ENCODE measurements at places on chromosomes 16 and 17.

GRCh38 chr17:79792984-79793923 is 3.6 kb downstream of the CBX8 start:
- no peak for DNase-seq

- DNase-seq: no peak
Measured at GRCh38 chr17:81128774-81129173, 36.5 kb upstream of the PVALEF start.

GRCh38 chr16:75244225-75244809 is 7.1 kb downstream of the BCAR1 start:
- no peak for DNase-seq

GRCh38 chr17:58648236-58648635 is 43.6 kb downstream of the TEX14 start:
- no peak for DNase-seq

DNA sequence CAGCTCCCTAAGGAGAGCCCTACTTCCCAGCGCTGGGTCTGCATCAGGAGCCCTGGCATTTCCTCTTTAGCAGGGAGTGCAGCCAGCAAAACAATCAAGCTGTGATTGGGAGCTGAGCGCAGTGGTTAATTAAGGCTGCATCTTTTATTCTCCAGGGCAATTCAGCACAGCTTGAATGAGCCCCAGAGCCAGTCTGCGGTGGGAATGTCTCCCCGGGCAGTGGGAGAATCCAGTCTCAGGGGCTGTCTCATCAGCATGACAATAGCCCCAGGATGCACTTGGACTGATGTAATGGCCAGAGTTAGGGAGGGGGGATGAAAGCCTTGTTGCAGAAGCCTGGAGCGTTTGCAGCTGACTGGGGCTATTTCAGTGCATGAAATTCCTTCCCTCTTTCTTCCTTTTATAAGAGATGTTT is 292.6 kb upstream of the SOX9 start:
- peak; percentile 65 for DNase-seq

DNA sequence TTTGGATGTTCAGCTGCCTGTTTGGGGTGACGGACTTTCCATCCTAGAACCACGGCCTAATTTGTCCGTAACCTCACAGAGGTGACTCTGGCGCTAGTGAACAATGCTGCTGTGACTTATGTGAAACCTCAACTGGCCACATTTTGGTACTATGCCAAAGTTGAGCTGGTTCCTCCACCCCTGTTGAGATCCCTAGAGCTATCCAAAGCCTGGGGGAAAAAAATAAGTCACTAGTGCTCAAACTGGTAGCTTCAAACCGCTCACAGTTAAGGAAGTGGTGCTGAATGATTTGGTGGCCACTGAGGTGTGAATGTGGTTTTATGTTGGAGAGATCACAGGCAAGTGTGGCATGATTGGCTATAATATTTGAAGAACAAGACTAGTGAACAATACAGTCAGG is 11.3 kb upstream of the TUBG2 start:
- DNase-seq: no peak

- DNase-seq: no peak
Measured at GRCh38 chr16:64122177-64122576, 999.7 kb downstream of the CDH11 start.

DNA sequence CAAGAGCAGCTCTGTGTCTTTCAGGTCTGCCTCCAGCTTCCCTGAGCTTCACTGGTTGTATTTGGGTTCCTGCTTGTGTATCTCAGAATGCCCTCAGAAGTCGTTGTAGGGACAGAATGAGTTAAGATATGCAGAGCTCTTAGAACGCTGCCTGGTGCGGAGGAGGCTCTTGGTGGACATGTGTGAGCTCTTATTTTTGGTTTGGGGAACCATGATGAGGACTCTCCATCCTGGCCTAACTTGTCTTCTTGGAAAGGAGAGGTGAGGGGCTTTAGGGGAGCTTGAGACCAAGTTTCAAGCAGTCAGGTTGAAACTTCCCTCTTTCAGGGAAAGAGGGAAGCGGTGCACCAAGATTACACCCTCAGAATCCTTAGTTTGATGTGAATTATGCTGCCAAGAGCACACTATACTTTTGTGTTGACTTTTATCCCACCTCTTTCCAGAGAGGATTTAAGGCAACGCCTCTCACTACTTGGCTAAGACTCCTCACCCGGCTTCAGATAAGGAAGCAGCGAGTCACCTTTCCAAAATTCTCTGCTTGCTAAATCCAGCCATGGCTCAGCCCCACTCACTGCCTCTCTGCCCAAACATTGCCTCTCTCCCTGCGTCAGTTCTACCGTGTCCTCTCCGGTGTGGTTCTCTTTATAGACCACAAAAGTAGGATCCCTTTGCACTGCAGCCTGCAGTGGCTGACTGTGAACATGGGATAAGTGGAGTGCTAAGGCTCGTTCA is 12.7 kb downstream of the CDK5RAP3 start:
- DNase-seq: no peak

- DNase-seq: no peak
Measured at GRCh38 chr17:54983260-54983659, 14.7 kb downstream of the STXBP4 start.

GRCh38 chr17:49814781-49815529 is 26.5 kb downstream of the KAT7 start:
- no peak for DNase-seq

- DNase-seq: peak; percentile 90
Measured at GRCh38 chr17:8119581-8120519, 1.5 kb upstream of the ALOXE3 start.

- no peak for DNase-seq
Measured at GRCh38 chr17:50493744-50494143, 14.5 kb upstream of the MYCBPAP start.

GRCh38 chr16:86576591-86577313 is 1.6 kb upstream of the FOXL1 start:
- DNase-seq: no peak

- peak; percentile 52 for DNase-seq
Measured at GRCh38 chr17:5526821-5527598, 40.6 kb downstream of the MIS12 start.

DNA sequence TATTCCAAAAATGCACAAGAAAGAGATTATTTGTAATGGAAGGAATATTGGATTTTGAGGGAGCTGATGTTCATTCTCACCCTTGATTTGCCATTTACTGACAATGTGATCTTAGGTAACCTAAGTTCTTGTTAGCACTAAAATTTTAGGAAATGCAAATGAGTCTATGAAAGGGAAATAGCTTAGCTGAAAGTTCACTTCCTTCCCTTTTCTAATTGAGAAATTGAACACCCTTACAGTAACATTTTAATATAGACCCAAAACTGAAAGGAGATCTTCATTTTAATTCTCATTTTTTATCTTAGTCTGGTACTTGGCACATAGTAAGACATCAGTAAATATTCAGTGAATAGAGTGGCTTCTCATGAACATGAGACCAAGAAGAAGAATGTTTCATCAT is 10.9 kb upstream of the WSB1 start:
- DNase-seq: no peak

GRCh38 chr16:28317040-28317880 is 24.9 kb downstream of the SBK1 start:
- DNase-seq: no peak

GRCh38 chr17:41163828-41164227 is 3.3 kb upstream of the KRTAP4-4 start:
- DNase-seq: no peak

GRCh38 chr17:18960803-18961511 is 9.0 kb downstream of the SLC5A10 start:
- no peak for DNase-seq

GRCh38 chr17:59496178-59496577 is 69.2 kb upstream of the DHX40 start:
- no peak for DNase-seq

GRCh38 chr17:45290269-45290765 is 26.5 kb downstream of the MAP3K14 start:
- no peak for DNase-seq

GRCh38 chr16:67413978-67414911 is 2.0 kb downstream of the ZDHHC1 start:
- no peak for DNase-seq

DNA sequence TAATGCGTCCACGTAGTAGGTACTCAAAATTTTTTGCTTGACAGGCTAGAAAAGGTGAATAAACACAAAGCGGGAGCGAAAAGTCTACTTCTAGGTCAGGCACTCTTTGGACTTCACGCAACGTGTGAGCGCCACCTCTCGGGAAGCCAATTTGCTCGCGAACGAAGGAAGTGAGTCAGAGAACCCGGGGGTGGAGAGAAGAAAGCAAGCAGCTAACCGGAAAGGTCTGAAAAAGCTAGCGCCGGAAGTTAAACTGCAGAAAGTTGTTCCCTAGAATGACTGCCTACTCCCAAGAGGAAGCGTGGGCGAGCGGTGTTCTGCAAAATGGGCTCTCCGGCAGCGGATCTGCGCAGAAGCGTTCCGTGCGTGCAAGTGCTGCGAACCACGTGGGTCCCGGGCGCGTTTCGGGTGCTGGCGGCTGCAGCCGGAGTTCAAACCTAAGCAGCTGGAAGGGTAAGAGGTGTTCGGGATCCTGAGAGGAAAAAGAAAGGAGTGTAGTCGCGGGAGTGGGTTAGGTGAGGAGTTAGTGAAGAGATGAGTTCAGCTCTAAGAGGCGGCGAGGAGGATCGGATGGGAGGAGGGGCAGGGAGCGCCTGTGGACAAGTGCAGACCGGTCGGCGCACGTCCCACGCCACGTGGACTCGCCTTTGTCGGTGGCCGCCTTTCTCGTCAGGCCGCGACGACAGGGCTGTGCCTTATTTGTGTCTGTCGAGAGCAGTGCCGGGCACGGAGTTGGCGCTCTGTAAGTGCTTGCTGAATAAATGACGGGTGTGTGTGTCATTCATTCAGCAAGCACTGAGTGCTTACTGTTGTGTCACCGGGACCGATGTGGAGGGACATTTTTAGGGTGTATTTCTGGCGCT is at the start of gene NME1:
Gene NME1 (plus strand): TSS at position 350 of the 863 bp plus-strand sequence. CDS start 2,096 bp downstream, outside the sequence.
- peak; percentile 95 for DNase-seq

DNA sequence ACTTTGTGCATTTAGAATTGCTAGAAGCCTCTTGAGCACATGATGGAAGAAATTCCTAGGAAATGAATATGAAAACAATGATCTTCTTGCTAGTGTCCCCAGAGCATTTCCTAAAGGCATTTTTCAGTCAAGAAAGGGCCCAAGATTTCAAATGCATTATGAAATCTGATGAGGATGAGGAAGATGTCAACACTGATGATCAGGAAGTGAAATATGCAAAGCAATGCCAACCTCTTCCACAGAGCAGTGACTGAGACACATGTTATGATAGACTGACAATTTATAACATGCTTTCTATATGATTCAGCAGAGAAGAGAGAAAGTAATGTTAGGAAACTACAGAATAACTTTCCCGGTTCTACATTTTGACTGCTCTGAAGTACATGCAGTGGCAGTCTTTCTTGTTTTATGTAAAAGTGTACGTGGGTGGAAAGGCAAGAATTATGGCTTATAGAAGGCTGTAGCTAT is 859.1 kb upstream of the GOT2 start:
- no peak for DNase-seq

- no peak for DNase-seq
Measured at GRCh38 chr17:59002848-59003247, 103.8 kb downstream of the TRIM37 start.

DNA sequence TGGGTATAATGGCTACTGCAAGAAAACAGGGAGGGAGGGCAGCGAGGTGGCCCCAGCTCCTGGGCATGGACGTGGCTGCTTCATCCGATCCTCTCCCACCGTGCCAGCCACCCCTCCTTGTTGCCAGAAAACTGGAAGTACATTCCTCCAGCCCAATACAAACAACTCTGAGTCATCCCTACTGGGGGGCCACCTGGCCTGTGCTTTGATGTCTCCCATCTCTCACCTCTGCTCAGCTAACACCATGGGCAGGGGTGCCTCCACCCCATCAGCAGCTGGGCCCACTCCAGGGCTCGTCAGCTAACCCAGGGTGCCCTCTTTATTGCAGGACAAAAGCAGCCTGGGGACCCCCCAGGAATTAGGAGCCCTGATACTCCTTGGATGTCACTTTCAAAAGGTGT is 2.0 kb downstream of the RHBDF2 start:
- DNase-seq: no peak

DNA sequence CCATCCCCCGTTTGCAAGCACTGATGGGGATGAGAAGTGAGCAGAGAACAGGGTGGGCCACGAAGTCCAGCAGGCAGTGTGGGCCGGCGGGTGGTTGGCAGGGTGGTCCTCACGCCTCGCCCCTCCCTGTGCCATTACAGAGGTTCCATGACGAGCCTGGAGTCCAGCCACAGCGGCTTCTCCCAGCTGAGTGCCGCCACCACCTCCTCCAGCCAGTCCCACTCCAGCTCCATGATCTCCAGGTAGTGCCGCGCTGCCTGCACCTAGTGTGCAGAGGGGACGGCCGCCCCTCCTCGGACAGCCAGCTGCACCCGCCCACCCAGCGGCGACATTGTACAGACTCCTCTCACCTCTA is 73.0 kb downstream of the SEC14L1 start:
- no peak for DNase-seq

DNA sequence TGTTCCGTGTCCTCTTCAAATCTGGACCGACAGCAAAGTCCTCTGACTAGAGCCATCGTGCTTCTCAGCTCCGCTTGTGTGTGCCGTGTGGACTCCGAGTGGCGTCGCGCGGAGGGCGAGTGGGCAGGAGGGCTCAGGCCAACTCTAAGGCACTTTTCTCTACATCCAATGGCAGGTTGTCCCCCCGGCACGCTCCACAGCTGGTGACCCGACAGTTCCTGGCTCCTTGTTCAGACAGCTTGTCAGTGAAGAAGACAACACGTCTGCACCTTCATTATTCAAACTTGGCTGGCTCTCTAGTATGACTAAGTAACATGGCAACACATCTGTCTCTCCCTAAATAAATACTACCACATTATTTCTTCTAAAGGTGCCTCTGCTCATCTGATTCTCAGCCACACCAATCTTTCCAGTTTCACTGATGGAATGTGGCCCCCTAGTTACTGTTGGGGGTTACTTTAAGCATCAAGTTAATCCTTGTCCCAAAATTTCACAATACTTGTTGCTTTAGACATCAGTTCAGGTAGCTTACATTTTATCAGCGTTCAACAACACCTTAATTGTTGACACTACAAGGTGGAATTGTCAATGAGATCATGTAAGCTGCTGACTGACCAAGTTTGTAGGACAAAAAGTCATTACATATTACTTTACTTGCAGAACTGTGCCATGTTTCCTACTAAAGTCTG is 15.4 kb downstream of the COG1 start:
- DNase-seq: no peak

DNA sequence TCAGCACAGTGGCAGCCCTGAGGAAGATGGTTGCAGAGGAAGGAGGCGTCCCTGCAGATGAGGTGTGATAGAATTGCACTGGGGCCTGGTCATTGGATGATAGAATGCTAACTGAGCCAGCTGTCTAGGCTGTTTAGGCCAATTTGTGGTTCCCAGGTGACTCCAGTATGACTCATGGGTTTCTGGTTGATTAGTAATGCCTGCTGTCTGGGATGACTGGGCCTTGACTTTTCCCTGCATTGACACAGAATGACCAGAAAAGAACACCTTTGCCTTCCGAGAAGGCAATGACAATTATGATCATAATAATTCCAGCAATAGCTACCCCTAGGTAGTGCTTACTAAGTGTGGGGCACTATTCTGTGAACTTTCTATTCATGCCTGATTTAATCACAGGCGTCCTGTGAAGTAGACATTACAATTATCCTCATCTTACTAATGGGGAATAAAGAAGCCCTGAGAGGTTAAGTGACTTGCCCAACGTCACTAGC is 31.5 kb downstream of the USP43 start:
- no peak for DNase-seq

Measured in brain pericyte (primary cell).